NCI-H748 treated with DMSO at 0.1 percent for 48 hours (cell line): ENCODE measurements at places on chromosomes 4 and X.

- peak; percentile 5 for DNase-seq
Observed at GRCh38 chrX:73577361-73577760, 14.4 kb downstream of the CHIC1 start.

DNA sequence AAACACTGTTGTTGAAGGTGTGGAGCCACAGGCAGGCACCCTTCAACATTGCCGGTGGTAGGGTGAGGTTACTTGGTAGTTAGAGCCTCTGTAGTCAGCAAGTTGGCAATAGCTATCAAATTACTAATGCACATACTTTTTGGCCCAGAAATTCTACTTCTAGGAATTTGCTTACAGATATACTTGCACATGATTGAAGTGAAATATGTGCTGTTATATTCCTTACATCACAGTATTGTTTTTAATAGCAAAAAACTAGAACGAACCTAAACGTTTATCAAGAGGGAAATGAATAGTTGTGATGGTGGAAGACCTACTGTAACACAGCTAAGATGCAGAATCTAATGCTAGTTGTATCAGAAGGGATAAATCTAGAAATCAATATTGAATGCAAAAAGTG, 7.7 kb upstream of the PJA1 start:
- no peak for DNase-seq

DNA sequence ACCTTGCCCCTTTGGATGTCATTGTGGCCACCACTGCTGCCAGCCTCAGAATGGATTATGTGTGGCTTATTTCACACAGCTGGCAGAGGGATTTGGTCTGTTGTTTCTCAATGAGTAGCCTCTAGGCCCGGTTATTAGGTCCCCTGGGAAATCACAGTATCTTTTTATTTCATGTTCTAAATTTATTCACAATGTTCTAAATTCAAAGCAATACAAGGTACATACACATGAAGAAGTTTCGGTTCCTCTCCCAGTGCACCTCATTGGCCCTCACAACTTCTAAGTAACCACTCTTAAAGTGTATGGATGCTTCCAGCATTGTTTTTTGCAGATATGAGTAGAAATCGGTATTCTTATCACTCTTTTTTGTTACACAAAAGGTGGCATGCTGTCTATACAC, 262.7 kb downstream of the RCHY1 start:
- no peak for DNase-seq

DNA sequence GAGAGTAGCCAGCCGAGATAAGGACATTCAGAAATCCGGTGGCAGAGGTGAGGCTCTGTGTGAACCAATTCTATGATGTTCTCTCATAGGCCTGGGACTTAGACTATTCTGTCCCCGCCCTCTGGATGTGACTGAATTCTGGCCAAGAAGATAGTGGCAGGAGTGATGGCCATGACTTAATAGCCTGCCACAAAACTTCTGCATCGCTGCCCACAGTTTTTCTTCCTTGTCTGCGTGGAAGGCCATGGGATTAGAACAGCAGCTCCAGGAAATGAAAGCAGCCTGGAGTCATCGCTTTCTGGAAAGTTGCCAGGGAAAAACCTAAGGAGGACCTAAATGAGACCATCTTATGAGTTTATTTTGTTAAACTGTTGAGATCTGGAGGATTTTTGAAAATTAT, 134.7 kb downstream of the F11 start:
- DNase-seq = no peak

GRCh38 chr4:110823251-110823650, 200.4 kb upstream of the PITX2 start:
- no peak for DNase-seq

DNA sequence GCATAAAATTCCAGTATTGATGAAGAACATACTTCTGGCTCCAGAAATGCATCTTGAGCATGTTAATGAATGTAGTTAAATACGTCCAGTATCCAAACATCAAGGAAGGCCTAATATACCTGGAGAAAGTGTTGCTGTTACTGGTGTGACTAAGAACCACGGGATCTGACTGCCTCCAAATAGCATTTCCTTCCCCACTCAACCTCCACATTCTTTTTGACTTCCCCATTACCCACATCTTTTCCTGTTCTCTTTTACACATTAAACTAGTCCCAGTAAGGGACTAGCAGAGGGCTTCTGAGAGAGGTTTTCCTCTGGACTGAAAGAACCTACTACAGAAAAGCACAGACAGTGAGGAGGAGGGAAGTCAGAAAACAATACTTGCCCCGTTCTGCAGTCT, 482.8 kb upstream of the HTR2C start:
- DNase-seq = no peak

DNA sequence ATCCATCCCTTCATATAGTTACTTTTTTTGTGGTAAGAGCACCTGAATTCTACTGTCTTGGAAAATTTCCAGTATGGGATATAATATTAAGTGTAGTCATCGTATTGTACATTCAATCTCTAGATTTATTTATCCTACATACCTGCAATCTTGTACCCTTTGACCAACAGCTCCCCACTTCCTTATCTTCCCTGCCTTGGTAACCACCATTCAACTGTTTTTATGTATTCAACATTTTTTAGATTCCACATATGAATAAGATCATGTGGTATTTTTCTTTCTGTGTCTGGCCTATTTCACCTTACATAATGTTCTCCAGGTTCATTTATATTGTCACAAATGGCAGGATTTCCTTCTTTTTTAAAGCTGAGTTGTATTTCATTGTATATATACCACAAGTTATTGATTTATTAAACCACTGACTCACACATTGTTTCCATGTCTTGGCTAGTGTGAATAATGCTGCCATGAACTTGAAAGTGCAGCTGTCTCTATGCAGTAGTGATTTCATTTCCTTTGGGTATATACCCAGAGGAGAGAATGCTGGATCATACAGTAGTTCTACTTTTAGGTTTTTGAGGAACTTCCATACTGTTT, 572.5 kb downstream of the MAGEB5 start:
- DNase-seq = no peak

DNA sequence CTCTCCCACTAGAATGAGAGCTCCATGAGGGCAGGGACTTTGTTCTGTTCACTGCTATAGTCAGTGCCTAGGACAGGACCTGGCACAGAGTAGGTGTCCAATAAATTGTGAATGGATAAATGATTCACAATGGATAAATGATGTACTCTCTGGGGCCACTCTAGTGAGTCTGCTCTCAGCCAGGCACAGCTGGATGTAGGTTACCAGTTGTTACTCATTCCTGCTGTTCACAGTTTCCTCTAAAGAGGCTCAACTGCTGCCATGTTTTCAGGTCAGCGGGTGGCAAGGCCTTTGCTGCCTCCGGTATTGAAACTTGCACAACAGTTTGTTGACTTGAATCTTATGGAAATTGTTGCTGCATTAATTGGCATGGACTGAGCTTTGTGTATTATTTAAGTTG, 99.1 kb downstream of the NHSL2 start:
- DNase-seq = no peak

- DNase-seq = no peak
Observed at GRCh38 chrX:23504540-23504884, 162.8 kb upstream of the PRDX4 start.
